Hypothalamus (tissue), 51 donors: ENCODE measurements at places on chromosomes 12 and 14.

DNA sequence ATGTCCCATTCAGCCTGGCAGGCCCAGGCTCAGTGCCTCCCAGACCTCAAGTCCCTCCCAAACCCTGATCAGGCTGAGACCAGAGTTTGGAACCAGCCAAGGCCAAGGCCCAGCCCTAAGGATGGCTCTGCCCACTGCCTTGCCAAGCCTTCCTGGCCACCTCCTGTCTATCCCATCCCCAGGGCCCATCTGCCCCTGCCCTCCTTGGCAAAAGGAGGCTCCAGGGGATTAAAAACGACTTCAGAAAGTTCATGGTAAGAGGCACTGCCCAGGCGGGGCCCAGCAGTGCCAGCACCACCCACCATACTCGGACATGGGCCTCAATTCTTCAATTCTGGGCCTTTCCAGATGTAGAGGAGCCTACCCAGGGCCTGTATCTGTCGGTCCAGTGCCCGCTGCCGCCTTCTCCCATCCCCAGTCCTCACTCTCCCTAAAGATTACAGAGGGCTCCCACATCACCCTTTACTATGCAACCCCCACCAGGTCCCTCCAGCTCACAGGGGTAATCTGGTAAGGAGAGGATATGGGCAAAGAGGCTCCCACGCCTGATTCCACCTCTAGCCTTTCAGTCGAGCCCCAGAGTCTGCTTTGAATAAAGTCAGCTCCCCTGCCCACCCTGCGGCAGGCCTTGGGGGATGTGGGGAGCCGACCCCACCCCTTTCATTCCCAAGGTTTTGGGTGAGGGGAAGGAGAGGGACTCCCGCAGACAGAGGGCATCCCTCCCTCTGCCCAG, 932 bp downstream of the ADCY6 start:
- DNase-seq, result no peak

DNA sequence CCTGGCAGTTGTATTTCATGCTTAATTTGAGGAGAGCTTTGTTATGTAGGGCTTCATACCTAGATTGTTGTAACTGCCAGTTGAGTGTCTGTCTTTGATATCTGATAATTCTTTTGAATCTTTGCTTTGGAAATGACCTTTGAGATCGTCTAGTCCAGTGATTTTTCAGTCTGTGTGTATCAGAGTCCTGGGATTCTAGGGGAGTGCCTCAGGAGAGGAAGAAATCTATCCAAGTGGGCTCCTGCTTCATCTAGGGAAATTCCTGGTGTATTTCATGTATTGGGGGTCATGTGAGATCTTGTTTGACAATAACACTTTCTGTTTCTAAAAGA, 98.6 kb downstream of the FIGNL2 start:
- DNase-seq, result no peak

DNA sequence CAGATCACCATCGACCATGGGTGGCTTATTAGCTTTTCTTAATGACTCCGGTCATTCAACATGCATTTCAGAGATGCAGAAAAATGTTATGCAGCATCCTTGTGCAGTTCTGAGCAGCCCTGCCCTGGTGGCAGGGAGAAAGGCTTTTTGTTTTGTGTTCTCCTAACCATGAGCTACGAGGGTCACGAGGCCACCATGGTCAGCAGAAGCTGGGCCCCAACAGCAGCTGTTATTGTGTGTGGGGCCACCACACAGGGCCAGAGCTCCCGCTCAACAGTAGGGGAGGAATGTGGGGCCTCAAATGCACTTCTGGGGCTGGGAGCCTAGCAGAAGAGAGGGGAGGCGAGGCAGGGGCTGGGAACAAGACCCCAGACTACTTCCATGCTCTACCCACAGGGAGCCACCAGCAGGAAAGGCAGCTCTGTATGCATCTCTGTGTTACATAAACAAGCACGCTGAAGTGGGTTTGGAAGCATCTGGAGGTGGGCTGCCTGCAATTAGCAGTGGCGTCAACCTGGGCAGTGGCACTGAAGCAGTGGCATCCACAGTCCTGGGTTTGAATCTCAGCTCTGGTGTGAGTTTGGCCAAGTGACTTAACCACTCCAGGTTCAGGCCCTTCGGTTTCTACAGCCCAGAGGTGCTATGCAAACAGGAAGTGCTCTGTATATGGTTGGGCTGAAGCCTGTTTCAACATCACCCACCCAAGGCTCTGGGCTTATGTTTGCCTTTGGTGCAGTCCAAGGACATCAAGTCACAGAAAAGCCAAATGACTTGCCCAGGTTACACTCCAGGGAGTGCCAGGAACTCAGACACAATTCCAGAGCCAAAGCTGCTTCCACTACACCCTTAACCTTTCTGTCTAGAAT, 16.3 kb downstream of the GLTP start:
- peak; percentile 70 for DNase-seq

GRCh38 chr14:96126339-96126782, 78.3 kb upstream of the BDKRB2 start:
- DNase-seq, result no peak

DNA sequence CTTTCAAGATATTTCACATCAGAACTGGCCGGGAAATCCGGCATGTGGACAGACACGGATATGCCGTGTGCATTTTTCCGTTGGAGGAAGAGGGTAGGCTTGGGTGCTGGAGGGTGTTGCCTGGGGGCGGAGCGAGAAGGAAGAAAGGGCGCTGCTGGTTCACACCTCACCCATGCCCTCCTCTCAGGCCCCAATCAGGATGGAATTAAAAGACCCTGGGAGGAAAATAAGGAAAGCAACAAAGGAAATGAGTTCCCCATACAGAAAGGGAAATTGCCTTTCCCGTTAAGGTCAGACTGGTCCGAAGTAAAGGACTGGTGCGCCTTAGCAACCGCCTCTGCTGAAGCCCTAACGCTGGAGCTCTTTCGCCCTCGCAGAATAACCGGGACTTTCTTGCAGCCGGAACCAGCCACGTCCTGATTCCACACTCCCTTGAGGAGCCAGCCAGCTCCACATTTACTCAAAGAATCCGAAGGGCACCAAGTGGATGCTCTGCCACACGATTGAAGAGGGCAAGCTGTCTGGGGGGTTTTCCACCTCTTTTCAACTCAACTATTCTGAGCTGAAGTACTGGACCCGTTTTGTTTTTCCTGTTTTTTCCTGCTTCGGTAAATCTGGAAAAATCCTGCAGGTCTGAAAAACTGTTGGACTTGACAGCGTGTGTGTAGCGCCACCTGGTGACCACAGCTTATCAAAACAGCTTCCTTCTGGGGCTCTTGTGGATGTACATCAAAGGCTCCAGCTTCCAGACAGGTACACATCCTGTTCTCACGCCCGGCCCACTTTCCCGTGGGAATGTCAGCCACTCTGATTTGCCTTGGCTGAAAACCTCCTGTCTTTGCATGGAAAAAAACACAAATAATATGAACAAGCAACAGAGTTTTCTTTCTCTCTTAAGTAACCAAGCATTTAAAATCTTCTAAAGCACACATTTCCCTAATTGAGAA, 37.6 kb upstream of the BCL2L14 start:
- DNase-seq, result peak; percentile 57

GRCh38 chr14:55600784-55601561, 21.0 kb downstream of the KTN1 start:
- DNase-seq, result no peak

DNA sequence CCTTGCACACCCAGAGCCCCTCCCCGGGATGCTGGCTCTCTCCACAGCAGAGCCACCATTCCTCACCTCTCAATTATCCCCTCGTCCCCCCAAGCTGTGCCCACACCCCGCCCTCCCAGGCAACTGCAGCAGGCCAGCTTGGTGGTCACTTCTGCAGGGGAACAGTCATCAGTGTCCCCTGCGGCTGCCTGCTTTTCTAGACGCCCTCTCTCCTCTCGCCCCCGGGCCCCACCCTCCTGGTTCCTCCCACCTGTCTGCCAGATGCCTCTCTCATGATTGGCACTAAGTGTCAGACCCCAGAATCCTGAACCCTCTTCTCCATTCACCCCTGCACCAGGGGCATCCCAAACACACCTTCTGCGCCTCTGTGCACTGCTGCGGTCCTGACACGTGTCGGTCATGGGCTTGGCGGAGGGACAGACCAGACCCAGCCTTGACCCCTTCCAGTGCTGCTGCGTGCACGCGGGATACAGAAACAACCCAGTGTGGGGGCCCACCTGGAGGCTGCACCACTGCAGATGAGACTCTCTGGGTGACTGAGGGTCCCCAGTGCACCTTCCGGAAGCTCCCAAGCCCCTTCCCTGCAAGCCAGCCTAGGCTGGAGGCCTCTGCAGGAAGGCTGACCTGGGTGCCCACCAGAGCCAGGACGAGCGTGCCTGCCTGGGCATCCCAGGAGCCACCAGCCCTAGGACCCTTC, 99.5 kb downstream of the SETD3 start:
- no peak for DNase-seq

GRCh38 chr12:54571193-54572188, 17.0 kb downstream of the PPP1R1A start:
- DNase-seq, result no peak

- no peak for DNase-seq
Measured at GRCh38 chr12:42910656-42911055, 321.1 kb upstream of the PRICKLE1 start.

DNA sequence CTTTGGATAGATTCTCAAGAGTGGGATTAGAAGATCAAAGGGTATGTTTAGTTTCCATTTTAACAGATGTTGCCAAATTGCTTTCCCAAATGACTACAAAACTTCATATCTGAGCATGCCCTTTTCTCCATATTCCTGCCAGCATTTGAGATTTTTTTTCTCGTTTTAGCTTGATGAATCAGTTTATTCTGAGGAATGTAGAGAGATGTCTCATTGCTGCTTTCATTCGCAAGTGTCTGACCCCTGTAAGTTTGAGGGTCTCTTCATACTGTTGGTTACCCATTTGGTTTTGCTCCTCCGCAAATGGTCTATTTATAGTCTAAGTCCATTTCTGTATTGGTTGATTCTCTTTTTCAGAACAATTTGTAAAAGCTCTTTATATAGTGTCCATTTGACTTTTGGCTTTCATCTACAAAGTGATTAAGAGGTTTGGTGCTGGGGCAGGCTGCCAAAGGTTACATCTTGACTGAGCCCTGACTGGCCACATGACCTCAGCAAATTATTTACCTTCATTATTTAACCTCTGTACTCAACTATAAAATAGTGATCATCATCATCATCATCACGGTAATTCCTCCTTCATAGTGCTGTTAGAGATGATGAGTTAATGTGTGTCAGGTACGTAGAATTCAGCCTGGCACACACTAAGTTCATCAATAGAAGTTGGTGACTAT, 33.6 kb downstream of the HCAR2 start:
- no peak for DNase-seq

DNA sequence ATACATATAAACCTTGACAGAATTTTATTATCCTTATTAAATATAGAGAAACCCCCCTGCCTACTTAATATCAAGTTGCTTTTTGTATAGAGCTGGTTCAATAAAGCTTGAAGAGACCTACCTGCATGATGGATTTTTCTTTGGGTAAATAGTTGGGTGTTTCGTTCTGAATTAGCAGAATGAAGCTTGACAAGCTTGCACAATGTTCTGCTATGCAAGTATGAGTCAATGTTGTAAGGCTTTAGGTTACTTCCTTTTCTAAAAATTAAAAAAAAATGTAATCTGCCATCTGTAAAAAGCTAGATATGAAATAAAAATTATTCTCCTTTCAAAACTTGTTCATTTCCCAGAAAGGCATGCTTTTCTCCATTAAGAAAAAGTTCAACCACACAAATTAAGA, 1662.6 kb upstream of the SEL1L start:
- DNase-seq, result no peak

- DNase-seq, result no peak
Measured at GRCh38 chr12:122825773-122826724, 9.2 kb upstream of the HIP1R start.

DNA sequence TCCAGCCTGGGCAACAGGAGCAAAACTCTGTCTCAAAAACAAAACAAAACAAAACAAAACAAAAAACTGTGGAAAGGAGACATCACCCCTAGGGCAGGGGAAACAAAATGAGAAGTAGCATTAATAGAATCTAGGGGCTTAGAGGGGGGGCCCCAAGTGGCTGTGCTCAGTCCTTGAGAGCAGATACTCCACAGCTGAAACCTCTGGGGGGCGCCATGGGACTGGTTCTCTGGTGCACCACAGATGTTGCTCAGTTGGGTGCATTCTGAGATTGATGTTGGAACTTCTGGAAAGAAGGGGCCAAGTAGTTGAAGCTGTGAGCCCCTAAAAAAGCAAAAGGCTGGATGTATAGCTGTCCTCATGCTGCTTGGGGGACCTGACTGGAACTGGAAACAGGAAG, 11.8 kb upstream of the SYNE2 start:
- no peak for DNase-seq

DNA sequence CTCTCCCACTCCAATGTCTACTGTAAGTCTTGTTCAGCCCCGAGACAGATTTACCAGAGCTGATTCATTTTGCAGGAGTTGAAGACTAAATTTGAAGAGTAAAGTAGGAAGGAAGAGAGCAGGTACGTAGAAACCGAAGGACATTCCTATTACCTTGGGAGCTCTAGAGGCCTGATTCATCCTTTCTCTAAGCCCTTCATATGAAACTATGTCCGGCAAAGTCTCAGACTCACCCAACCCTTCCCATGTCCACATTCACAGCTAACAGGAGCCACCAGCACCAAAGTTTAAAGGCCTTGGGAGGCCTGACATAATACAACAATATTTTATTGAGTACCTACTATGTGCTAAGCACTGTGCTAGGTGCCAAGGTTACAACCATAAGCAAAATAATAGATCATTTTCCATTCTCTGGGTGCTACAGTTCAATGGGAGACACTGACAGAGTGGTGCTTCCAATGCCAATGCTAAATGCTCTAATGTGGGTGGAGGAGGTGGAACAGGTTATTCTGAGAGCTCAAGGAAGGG, 86.6 kb downstream of the PHLDA1 start:
- no peak for DNase-seq

GRCh38 chr12:57757771-57758170, 2.9 kb downstream of the MARCHF9 start:
- DNase-seq, result no peak

DNA sequence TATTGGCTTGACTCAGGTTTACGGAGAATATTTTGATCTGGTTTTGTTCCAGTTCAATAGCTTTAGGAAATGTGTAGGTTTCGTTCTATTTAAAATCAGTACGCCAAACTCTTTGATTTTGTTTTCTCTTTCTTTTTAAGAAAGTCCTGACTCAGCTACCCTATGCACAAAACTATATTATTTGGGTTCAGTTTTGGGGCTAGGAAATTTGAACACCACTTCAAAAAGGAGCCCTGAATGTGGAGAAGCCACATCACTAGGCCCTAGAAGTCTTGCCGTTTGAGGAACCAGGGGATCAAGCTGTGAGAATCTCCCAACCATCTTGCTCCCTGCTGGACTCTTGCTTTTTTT, 168.2 kb upstream of the BCL2L14 start:
- DNase-seq, result no peak

DNA sequence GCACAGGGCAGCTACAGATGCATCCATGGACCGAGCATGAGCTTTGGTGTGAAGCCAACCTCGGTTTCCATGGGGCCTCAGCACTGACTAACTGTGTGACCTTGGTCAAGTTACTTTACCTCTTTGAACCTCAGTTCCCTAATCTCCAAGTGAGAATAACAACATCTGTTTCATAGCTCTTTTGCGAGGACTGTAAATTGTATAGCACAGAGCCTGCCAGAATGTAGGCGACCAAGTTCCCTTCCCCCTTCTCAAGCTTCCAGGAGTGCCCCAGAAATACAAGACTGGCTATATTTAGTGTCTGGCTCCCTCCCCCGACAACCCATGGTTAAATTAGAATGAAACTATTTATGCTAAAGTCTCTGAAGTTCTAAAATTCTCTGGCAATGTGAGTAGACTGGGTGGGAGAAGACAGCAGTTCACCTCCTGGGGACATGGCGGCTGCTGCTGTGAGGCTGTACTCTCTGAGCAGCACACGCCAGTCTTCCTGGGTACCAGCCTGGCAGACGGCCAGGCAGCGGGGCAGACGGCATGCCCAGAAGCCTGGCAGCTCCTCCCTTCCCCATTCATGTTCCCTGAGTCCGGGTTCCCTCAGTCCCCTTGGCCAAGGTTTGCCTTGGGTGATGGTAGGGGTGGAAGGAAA, 22.0 kb upstream of the TMED10 start:
- DNase-seq, result peak; percentile 10
